ENCODE measurements at places on chromosomes 6 and 20. TPM values are rescaled to one million over a fixed set of nuclear protein-coding genes. Genes with fewer than 3 reads are reported as not detected.

- DNase-seq, result no peak
These were observed 29.7 kb downstream of the VEGFA start for GRCh38 chr6:43799551-43800297.

GRCh38 chr6:113903666-113904330 is 46.7 kb downstream of the MARCKS start:
- no peak for DNase-seq

- DNase-seq, result peak; percentile 56
These were observed 36.3 kb downstream of the BANF2 start for GRCh38 chr20:17735959-17736621.

GRCh38 chr6:73471686-73472290 is 10.3 kb downstream of the MTO1 start:
- no peak for DNase-seq

- no peak for DNase-seq
These were observed 36.6 kb downstream of the ABRACL start for GRCh38 chr6:139064981-139065665.

MEI4 gene
- total RNA-seq, result 0.65 TPM
